ENCODE measurements at places on chromosomes 7 and 10.

GRCh38 chr7:98470485-98471240 is 69.8 kb upstream of the BAIAP2L1 start:
- no peak for DNase-seq

DNA sequence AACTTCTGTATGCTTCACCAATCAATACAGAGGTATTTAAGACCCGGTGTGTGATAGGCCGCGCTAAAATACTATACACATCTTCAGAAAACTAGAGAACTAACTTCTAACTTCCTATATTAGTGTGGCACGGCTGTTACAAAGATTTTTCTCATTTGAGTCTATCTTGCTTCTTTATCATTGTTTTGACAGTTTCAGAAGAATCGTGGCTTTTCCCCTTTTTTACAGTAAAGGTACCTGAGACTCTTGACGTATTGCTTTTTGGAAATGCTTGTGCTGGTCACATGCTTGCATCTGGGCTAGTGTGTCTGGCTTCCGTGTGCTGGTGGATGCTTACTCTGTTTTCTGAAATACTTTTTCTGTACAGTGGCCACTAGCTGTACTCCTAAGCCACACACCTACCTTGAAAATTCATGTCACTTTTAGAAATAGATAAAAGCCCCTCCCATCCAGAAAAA is 12.7 kb downstream of the IKZF1 start:
- no peak for DNase-seq

GRCh38 chr10:98259606-98260315 is 8.2 kb downstream of the LOXL4 start:
- no peak for DNase-seq

DNA sequence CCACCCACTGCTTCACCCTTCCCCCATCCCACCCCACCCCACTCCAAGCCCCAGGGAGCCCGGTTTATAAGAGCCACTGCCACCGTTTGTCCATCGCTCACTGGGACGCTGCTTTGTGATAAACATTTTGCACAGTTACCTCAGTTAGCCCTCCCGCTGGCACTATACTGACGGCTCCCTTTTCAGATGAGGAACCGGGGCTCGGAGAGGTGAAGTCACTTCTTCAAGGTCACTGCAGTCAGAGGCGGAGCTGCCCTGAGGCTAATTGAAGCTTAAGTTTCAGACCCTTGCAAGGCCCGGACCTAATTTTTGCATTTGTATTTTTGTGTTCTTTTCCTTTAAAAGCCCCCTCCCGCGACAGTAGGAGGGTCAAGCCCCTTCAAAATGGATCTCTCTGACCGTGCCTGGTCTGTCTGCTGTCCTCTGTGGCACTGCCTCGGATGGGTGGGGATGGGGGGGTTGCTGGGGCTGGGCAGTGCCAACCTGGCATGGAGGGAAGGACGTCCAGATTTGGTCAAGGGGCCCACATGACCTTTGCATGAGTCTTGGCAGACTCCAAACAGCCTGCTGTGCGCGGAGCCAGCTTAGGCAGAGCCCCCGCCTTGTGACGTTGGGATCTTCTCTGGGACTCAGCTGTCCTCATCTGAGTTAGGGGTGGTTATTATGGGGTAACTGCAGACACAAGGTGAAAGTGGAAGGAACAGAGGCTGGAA is 17.7 kb upstream of the NODAL start:
- DNase-seq: no peak

DNA sequence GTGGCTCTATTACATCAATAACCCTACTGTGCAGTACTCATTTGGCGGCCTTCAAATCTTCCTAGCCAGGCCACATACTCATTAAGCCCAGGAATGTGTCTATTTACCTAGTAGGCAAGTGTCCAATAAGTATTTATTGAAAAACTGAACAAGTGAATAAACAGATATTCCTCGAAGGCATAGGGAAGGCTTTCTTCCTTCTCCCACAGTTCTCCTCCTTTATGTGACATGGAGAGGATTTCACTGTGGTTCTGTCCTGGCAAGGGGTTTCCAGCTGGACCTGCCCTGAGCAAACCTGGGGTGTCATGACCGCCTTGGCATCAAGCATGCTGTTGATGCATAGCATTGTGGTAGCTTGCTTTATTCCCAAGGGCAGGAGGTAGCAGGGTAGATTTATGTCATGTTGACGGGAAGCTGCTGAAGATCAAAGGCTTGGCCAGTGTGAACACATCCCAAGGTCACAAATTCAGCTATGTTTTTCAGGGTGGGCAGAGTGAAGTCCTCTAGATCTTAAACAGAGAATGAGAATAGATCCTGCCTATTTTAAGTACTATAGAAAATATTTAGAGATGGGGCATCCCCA is 195.1 kb downstream of the INHBA start:
- DNase-seq: no peak

- no peak for DNase-seq
These were observed 153.2 kb upstream of the FZD8 start for GRCh38 chr10:35795131-35795824.

DNA sequence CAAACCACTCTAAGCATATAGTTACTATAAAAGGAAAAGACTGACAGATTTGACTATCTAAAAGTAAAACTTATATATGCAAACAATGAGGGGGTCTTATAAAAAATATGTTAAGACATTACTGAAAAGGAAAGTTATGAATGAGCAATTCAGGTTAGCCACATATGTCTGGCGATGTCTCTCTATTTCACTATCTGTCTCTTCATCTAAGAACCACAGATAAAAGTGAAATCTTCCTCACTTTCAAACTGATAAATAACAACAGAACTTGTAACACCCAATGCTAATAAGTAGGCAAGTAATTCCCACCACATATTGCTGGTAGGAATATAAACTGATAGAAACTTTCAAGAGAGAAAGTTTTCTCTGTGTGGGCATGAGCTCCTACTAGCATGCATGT is 138.2 kb downstream of the CHCHD3 start:
- no peak for DNase-seq

- no peak for DNase-seq
These were observed 189.7 kb upstream of the ADCY1 start for GRCh38 chr7:45384499-45384898.

DNA sequence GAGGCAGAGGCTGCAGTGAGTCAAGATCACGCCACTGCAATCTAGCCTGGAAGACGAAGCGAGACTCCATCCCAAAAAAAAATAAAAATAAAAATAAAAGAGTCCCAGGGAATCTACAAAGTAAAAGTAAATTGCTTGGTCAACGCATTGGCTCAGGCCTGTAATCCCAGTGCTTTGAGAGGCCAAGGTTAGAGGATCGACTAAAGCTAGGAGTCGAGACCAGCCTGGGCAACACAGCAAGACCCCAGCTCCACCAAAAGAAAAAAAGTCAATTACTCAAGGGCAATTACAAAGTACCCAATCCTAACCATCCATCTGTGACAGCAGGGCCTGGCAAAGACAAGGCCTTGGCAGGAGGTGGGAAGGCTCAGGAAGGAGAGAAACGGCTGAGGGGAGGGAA is 127.6 kb upstream of the CALN1 start:
- no peak for DNase-seq

GRCh38 chr7:77687100-77687746 is 9.0 kb upstream of the RSBN1L start:
- DNase-seq: no peak

GRCh38 chr10:112313911-112314310 is 30.7 kb downstream of the TECTB start:
- DNase-seq: no peak

DNA sequence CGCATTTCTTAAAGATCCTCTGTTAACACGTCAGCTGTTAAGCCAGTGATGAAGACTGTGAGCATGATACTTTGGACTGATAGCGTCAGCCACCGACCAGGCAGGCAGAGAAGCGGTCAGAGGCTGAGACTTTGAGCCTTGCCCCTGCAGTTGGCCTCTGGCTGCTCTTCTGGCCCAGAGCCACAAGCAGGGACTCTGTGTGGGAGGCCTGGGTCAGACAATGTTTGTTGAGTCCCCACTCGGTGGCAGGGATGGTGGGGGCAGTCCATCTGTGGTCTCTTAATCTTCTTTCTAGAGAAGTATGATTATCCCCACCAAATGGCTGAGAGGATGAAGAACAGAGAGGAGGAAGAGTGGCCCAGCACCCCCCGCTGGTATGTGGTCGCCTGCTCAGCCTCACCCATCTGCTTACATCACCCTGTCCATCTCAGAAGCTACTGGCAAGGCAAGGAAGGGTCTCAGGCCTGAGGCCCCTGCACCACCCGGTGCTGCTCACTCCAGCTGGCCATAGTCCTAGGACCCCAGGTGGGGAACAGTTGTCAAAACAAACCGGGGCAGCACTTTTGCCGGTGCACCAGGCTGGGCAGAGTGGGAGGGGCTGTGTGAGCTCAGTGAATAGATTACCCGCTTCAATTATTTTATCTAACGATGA is 202.9 kb downstream of the GRID1 start:
- DNase-seq: no peak

GRCh38 chr7:134454277-134454676 is 4.6 kb downstream of the AKR1B1 start:
- DNase-seq: peak; percentile 33

- no peak for DNase-seq
These were observed 562.7 kb downstream of the PTPRN2 start for GRCh38 chr7:158024881-158025280.

DNA sequence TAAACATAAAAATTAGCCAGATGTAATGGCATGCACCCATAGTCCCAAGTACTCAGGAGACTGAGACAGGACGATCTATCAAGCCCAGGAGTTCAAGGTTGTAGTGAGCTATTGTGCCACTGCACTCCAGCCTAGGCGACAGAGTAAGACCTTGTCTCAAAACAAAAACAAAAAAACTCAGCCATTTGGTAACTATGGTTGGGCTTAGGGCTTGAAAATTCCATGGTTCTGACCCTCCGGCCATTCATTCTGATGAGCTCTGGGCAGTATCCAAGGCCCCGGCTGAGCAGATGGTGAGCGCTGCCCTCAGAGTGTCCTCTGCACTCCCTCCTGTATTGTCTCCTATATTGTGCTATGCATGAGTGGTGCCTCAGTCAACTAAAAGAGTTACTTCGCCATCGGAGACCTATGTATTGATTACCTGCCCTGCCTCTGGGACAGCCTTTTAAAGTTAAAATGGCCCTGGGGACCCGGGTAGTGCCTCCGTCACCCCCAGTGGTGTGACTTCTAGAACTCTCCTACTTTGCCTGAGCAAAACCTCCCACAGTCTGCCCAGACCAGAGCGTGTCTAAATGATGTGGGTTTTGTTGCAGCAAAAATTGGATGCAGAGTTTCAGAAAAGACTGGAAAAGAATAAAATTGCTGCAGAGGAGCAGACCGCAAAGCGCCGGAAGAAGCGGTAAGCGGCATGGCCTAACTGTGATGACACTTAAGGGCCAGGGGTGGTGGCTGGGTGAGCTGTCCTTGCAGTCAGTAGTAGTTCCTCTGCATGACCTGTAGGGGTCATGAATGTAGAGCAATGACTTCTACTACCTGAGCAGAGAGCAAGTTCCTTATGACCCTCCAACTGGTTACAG is 8.1 kb downstream of the PRKRIP1 start:
- DNase-seq: no peak

GRCh38 chr10:78935697-78936407 is 132.9 kb upstream of the ZMIZ1 start:
- no peak for DNase-seq

All from globus pallidus (tissue), 1 donor.